ENCODE measurements at places on chromosomes 2 and 18.

DNA sequence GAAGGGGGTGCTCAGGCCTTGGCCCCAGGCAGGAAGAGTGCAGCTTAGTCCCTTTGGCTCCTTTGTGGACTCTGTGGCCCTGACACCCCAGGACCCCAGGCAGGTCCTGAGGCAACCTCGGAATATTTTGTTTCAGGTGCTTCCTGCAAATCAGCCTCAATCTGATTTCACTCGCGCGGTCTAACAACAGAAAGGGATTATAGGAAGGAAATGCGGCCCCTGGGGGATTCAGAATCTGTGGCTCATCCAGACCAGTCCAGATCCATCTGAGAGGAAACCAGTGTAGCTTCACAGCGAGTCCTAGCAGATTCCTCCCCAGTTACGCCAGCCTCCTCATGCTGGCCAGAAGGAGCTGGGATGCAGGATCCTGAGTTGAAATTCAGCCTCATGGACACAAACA is 59.5 kb upstream of the YWHAQ start:
- no peaks in the 10 kb centered on the region for H3K36me3 ChIP-seq
- H3K4me1 ChIP-seq = peaks cover 5% of the 10 kb centered on the region
- ATAC-seq = no peak

- peaks cover 42% of the 10 kb centered on the region for H3K27me3 ChIP-seq
- no peak for ATAC-seq
- H3K36me3 ChIP-seq = no peaks in the 10 kb centered on the region
- H3K4me3 ChIP-seq = no peak within 1 kb of the TSS
- no peaks in the 10 kb centered on the region for H3K4me1 ChIP-seq
- no peak within 1 kb of the TSS for H3K27ac ChIP-seq
Measured at GRCh38 chr2:219572237-219573001, at the start of gene INHA. Gene INHA, plus strand, starts transcription at chr2:219572310. Its CDS starts 65 bp downstream, at chr2:219572375.

- H3K27ac ChIP-seq = no peak overlapping the region
- H3K4me1 ChIP-seq = no peaks in the 10 kb centered on the region
- no peak for ATAC-seq
Measured at GRCh38 chr2:169386722-169387121, 24.4 kb upstream of the LRP2 start.

DNA sequence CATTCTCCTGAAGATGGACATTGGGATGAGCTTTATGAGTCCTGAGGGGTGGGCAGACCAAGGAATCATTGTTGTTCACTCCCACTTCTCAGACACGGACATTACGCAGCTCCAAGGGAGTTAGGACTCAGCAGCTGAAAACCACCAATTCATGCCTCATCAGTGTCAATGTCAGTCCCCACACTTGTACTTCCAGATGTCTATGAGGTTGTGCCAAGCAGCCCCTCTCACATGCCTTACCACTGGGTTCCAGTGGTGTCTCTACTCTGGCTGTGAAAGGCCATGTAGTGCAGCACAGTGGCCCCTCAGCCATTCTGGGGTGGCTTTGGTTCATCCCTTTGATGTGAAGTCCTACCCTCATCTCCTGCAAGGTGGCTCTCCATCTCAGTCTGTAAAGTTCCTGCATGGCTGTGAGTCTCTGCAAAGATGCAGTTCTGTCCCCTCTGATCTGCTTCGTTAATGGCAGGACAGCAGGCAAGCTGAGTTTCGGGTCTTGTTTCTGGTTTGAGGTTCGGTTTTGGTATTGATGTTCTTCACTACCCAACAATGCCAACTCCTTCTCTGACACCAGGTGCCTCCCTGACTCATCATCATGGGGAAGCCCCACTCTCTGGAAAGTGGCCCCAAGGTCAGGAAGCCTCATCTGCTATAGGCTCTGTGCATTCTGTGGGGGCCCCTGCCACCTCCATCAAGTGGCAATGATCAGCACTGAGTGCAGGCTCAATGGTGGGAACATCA is 14.0 kb upstream of the COL6A3 start:
- H3K27ac ChIP-seq = peak overlapping the region; percentile 98
- peak; percentile 67 for ATAC-seq
- no peaks in the 10 kb centered on the region for H3K27me3 ChIP-seq
- peaks cover 64% of the 10 kb centered on the region for H3K36me3 ChIP-seq

DNA sequence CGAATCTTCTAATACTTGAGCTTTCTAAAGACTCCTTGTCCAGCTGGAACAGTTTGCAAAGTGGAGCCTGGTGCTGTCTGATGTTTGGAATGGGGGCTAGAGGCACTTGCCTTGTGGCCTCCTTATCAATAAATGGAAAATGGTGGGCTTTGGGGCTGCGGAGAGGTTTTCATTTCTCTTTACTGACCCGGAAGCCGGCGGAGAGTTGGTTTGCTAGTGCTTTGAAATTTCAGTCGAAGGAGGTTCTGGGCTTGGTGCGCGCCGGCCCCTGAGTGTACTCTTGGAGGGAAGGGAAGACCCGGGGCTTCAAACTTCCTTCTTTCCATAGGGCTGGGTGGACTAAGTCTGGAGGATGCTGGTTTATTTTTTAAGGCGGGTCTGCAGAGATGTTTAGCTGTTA is 714 bp downstream of the RPIA start:
- H3K4me1 ChIP-seq = peaks cover 31% of the 10 kb centered on the region
- peak overlapping the region; percentile 99 for H3K4me3 ChIP-seq
- peak overlapping the region; percentile 95 for H3K27ac ChIP-seq
- no peak for ATAC-seq

- no peak for ATAC-seq
- no peak overlapping the region for H3K4me3 ChIP-seq
- H3K36me3 ChIP-seq = no peaks in the 10 kb centered on the region
- H3K27ac ChIP-seq = no peak overlapping the region
- peaks cover 4% of the 10 kb centered on the region for H3K27me3 ChIP-seq
Measured at GRCh38 chr2:150165442-150165841, 322.0 kb downstream of the RND3 start.

DNA sequence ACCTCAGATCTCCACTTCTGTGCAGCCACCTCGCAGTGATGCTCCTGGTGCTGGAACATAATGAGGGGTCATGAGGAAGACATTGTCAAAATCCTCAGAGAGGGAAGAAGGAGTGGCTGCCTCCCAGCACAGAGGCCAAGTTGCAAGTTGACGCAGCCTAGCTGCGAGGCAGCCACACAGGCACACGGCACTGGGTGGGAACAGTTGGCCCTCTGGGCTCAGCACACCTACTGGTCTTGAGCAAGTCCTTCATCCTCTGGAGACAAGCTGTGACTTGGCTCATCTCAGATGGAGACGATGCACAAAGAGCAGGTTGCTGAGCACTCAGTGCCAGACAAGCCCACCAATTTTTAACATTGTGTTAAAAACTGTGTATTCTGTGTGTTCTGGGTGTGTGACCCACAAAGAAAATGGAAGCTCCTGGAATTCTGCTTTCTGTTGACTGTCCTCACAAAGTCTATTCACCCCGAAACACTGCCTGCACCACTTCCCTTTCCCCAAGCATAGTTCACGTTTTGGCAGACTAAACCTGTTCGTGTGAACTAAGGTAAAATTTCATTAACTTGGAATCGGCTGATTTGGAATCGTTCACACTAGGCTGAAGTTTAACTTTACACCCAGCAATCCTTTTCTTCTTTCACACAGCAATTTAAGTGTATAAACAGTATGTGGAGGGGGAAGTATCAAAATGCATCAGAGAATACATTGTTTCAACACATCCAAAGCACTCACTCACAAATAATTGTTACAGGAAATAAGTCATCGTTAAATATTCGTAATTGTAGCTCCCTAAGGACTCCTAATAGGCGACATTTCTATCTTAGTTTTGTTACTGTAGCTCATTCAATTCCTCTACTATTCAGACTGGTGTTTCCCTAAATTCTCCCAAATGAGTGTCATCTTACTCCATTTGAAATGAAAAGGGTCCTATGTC is 266.6 kb upstream of the ID2 start:
- H3K4me3 ChIP-seq = no peak overlapping the region
- H3K27me3 ChIP-seq = no peaks in the 10 kb centered on the region
- no peak overlapping the region for H3K27ac ChIP-seq
- peaks cover 16% of the 10 kb centered on the region for H3K4me1 ChIP-seq
- peaks cover 14% of the 10 kb centered on the region for H3K36me3 ChIP-seq
- ATAC-seq = no peak

- H3K4me1 ChIP-seq = no peaks in the 10 kb centered on the region
- peak; percentile 59 for ATAC-seq
- H3K4me3 ChIP-seq = no peak overlapping the region
Measured at GRCh38 chr2:178306352-178307073, 112.2 kb downstream of the OSBPL6 start.

GRCh38 chr2:180698668-180699067 is 281.7 kb upstream of the UBE2E3 start:
- H3K4me3 ChIP-seq = no peak overlapping the region
- no peak for ATAC-seq
- H3K36me3 ChIP-seq = no peaks in the 10 kb centered on the region
- peaks cover 3% of the 10 kb centered on the region for H3K27me3 ChIP-seq

DNA sequence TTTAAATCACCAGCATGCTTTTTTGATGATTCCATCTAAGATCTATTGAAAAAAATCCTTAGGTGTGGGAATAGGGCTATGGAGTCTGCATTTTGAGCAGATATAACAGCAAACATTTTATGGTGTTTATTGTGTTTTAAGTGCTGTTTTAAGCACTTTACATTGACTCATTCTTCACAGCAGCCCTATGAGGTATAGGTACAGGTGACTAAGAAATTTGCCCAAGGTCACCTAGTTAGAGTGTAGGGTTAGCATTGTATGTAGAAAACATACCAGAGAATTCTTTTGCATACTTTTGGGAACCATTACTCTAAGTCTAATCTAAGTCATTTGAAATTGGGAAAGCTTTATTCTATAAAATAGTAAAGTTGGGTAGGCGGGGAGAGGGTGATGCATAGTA is 31.3 kb downstream of the PPM1B start:
- peaks cover 31% of the 10 kb centered on the region for H3K4me1 ChIP-seq
- no peak overlapping the region for H3K4me3 ChIP-seq
- peak overlapping the region; percentile 25 for H3K27ac ChIP-seq
- ATAC-seq = peak; percentile 63
- H3K27me3 ChIP-seq = no peaks in the 10 kb centered on the region

GRCh38 chr2:72010647-72011369 is 136.9 kb downstream of the CYP26B1 start:
- H3K4me1 ChIP-seq = no peaks in the 10 kb centered on the region
- ATAC-seq = no peak
- H3K27me3 ChIP-seq = peaks cover 8% of the 10 kb centered on the region
- H3K27ac ChIP-seq = no peak overlapping the region
- H3K4me3 ChIP-seq = no peak overlapping the region

DNA sequence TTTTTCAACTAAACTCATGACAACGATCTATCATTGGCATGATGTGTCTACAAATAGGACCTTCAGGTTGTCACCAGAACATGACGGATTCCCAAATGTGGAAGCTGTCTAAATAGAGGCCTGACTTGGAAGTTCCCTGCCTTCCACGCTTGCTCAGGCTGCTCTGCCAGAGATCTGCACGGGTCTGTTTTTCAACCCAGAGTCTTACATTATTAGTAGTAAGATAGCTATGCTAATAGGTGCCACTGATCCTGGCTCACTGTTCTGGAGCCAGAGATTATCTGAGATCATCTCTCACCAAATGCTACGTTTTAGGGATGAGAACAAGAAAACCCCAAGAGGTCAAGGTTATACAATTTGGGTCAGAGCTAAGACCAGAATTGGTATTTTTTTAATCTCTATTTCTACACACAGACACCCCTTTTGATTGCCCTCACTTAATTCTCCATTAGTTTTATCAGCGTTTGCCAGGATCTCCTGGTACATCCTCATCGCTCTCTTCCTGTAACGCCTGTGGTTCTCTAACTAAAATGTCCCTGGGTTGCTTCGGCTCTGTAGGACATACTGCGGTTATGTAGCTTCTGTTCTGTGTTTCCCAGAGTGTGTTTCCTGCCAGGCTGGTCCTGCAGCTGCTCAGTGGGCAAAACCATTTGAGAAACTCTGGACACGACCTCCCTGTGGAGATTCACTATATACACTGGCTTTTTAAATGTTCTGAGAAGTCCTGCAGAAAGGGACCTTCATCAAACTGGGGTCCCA is 5.7 kb downstream of the CDC42EP3 start:
- H3K27ac ChIP-seq = peak overlapping the region; percentile 26
- no peak for ATAC-seq
- peak overlapping the region; percentile 97 for H3K4me3 ChIP-seq
- peaks cover 58% of the 10 kb centered on the region for H3K4me1 ChIP-seq
- peaks cover 93% of the 10 kb centered on the region for H3K36me3 ChIP-seq

- no peak overlapping the region for H3K27ac ChIP-seq
- no peak for ATAC-seq
- no peaks in the 10 kb centered on the region for H3K36me3 ChIP-seq
- H3K27me3 ChIP-seq = no peaks in the 10 kb centered on the region
Measured at GRCh38 chr2:150621526-150622213, 134.2 kb upstream of the RND3 start.

GRCh38 chr2:30677231-30677630 is 130.0 kb downstream of the CAPN13 start:
- H3K36me3 ChIP-seq = no peaks in the 10 kb centered on the region
- H3K27ac ChIP-seq = no peak overlapping the region
- ATAC-seq = no peak
- no peak overlapping the region for H3K4me3 ChIP-seq

GRCh38 chr2:134109725-134110124 is 144.1 kb upstream of the MGAT5 start:
- H3K27me3 ChIP-seq = no peaks in the 10 kb centered on the region
- H3K4me3 ChIP-seq = no peak overlapping the region
- no peak for ATAC-seq
- no peaks in the 10 kb centered on the region for H3K36me3 ChIP-seq
- peaks cover 5% of the 10 kb centered on the region for H3K4me1 ChIP-seq

GRCh38 chr2:237471438-237472186 is 15.4 kb upstream of the MLPH start:
- peaks cover 5% of the 10 kb centered on the region for H3K4me1 ChIP-seq
- ATAC-seq = no peak

DNA sequence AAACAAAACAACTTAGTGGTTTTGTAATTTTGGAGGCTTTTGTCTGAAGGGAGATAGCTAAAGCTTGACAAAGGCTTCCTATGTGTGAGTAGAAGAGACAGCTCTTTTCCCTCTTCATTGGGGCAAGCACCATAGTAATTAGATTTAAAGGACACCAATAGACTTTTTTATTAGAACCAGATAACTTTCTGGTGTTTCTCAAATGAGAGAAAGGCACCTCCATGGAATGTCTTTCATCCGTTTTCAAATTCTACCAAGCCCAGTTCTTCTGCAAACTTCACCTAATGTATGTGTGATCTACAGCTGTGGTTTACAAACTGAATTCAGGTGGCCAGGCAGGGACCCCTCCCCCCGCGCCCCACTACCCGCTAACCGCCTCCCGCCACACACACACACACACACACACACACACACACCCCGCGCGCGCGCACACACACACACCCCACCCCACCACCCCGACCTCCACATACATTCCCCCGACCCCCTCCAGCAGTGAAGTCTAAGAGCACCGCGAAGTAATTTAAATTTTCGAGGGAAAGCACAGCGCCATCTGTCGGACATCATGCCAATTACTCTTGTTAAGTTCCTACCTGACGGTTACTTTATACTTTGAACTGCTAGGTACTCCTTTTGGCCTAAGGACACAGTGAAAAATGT is 31.6 kb upstream of the PPP1R1C start:
- H3K4me3 ChIP-seq = peak overlapping the region; percentile 42
- ATAC-seq = peak; percentile 62
- no peaks in the 10 kb centered on the region for H3K4me1 ChIP-seq

GRCh38 chr2:240983361-240983995 is 14.9 kb upstream of the SNED1 start:
- H3K36me3 ChIP-seq = no peaks in the 10 kb centered on the region
- H3K27me3 ChIP-seq = no peaks in the 10 kb centered on the region
- H3K4me1 ChIP-seq = no peaks in the 10 kb centered on the region
- H3K4me3 ChIP-seq = no peak overlapping the region

Data from activated T-helper 17 cell treated with anti-CD3 and anti-CD28 coated beads, Interleukin-2, amount 50 U/mL, for 72 hours (primary cell).